ENCODE measurements at places on chromosomes 3 and 15.

- no peak for DNase-seq
Measured at GRCh38 chr3:79113876-79114275, 653.9 kb downstream of the ROBO1 start.

- no peak for DNase-seq
Measured at GRCh38 chr3:143634991-143635390, 213.3 kb downstream of the SLC9A9 start.

DNA sequence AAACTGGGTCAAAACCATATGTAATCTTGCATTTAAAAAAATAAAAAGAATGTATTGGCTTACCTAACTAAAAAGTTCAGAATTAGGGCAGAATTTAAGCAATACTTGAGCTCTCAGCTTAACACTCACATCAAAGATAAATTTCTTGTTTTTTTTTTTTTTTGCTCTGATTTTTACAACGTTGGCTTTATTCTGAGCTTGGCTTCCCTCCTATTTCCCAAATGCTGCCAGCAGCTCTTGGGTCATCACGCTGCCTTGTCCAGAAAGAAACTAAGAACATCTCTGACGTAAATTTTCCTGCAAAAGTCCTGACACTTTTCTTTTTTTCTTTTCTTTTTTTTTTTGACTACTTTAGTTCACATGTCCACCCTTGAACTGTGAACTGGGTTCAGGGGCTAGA is 150.6 kb upstream of the TGFBR2 start:
- DNase-seq, result no peak

DNA sequence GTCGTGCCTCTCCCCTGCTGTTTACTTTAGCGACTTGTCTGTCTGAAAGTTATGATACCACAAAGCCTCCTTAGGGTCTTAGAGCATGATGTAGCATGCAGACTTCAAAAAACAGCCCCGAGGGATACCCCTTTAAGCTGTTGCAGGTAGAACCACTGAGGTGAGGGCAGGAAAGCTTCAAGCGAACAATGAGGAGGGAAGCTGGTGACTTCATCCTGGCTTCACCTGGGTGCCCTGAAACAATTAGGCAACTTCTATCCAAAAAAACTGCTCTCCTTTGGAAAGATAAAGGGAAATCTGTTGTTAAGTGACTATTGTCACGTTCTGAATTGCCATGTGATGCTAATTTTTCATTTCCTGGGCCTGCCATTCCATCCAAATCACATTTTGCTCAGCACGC is 231.6 kb downstream of the SOX2 start:
- no peak for DNase-seq

- no peak for DNase-seq
Measured at GRCh38 chr3:178233371-178234071, 302.7 kb upstream of the KCNMB2 start.

GRCh38 chr3:64063983-64064438 is 40.7 kb upstream of the PSMD6 start:
- DNase-seq, result no peak
